ENCODE measurements at places on chromosomes 2 and 18.

DNA sequence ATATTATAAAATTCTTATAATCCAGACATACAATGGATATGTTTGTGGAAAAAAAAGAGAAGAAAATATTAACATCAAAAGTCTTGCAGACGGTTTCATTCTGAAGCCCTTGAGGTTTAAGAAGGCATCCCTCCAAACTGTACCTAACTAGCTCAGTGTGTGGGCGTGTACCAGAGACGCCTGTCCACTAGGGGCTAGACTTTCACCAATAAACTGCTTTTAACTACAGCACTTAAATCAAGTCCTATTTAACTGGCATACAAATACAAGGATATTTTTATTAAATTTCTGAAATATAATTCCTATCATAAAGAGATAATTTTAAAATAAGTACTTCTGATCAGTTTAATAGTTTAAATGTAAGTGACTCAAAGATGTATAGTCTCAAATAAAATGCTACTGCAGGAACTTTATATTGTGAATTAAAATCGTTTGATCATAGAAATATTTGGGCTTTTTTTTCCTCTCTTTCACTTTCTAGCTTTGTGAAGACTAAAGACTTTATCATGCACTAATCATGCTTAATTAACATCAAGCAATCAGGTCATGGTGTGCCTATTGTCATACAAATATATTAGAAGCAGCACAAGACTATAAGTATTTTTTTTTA, 437.7 kb downstream of the SATB2 start:
- no peak for DNase-seq

- DNase-seq: no peak
These were observed 53.2 kb downstream of the EEF1B2 start for GRCh38 chr2:206212673-206213513.

- no peak for DNase-seq
These were observed 167.4 kb downstream of the THSD7B start for GRCh38 chr2:136932700-136933099.

DNA sequence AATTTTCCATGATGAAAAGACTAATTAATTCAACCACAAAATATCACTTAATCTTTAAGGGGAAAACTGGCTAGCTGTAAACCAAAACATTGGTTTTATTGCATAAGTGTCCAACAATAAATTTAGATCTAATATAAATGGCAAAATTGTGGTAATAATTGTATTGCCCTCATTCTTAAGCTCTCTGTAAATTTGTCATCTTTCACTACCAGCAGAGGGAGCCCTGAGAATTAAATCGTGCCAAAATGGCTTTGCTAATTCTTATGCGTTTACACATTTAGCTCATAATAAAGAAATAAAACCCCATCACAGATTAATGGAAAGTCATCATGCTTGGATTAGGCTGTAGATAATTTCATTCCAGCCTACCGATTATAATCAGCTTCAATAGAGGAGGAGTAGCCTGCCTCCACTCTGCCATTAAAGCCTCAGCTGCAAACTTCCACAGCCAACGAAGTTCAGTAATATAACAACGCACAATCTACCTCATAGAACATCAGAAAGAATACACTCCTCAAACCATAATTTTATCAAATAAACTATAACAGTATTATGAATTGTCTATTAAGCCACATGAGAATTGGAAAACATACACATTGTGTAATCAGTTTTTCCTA, 70.0 kb upstream of the ATP5MC3 start:
- DNase-seq: no peak

DNA sequence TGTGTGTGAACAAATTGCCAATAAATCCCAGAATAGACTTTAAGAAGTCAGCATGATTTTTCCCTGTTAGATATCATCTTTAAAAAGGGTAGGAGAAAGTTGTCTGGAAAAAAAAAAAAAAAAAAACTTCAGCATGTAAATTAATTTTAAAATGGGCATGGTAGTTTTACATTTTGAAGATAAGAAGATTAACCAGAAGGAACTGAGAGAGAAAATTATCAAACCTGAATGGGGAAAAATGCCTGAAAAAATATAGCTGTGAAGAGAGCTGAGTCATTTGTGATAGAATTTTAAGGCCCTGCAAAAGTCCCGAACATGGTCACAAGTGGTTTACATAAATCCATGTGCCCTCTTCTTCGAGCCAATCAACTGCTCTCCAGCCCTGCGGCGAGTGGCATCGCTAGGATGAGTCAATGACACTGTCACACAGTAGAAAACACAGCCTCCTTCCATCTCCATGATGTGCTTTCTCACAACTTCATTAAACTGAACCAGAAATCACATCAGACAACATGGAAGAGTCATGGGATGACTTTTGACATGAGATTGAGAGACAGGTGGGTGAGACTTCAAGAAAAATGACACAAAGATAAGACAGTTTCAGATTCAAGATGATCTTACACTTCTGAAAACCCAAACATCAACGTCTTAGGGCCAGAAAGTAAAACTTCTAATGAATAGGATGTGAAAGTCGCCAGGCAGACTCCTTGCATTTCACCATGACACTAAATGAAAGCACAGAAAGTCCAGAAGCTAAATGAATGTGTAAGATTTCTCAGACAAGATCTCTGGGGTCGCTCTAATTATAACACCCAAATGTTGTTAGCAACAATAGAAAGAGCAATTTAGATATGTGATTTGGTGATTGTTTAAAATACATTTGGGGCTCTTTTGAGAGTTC, 273.0 kb upstream of the ID2 start:
- peak; percentile 83 for DNase-seq

DNA sequence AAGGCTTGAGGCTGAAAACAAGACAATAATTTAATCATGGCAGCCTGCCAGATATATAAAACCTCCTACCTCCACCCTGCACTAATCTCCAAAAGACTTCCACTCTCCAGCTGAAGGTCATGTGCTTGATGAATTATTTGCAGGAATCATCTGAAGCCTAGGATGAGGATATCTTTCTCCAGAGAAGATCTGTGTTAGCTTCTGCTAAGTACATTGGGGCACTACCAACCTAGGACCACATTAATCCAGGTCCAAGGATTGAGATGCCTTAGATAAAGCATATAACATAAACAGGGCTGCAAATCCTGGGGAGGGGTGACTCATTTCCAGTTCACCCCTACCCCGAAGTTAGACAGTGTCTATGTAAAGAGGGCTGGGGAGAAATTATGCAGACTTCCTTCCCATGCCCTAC, 80.5 kb upstream of the FRZB start:
- no peak for DNase-seq

GRCh38 chr2:200373973-200374416, 67.5 kb downstream of the SPATS2L start:
- DNase-seq: no peak

- DNase-seq: peak; percentile 82
These were observed 1.1 kb upstream of the CXCR4 start for GRCh38 chr2:136118819-136119716.

GRCh38 chr2:176205126-176205525, 16.7 kb downstream of the HOXD1 start:
- no peak for DNase-seq

Measured in activated CD4-positive, alpha-beta T cell treated with anti-CD3 and anti-CD28 coated beads, Interleukin-2, amount 50 U/mL, for 48 hours (primary cell).